NCI-H187 (cell line): ENCODE measurements at places on chromosomes 11 and 22.
A peak's percentile ranks its signal among the peaks of the same experiment; 100 is the strongest.

DNA sequence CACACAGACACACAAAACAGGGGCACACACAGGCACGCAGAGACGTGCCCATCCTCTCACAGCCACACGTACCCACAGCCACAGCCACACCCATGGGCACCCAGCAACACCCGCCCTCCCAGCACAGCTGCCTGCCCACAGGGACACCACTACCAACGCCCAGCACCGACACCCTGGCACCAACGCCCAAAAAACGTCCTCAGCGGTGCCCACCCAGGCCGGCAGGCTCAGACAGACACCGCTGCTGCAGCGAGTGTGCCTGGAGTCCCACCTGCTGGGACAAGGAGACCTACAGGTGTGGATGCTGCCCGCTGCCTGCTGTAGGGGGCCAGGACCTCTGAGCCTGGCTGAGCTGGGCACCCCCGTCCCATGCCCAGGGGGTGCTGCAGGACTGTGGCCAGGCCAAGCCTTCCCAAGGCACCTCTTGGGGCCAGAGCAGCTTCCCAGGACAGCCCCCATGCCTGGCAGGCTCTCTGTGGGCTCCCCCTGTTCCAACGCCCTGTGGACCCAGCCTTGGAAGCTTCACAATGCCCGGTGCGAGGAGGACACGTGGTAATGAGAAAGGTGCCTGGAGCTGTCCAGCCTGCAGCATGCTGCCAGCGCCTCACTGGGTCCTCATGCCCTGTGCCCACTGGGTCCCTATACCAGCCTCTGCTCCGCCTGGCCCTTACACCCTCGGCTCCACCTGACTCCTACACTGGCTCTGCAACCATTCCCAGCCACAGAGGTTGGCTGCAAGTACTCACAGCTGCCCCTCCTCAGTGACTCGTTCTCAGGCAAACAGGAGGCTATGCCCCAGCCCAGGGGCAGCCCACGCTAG, 45.8 kb upstream of the TH start:
- no peak for DNase-seq

DNA sequence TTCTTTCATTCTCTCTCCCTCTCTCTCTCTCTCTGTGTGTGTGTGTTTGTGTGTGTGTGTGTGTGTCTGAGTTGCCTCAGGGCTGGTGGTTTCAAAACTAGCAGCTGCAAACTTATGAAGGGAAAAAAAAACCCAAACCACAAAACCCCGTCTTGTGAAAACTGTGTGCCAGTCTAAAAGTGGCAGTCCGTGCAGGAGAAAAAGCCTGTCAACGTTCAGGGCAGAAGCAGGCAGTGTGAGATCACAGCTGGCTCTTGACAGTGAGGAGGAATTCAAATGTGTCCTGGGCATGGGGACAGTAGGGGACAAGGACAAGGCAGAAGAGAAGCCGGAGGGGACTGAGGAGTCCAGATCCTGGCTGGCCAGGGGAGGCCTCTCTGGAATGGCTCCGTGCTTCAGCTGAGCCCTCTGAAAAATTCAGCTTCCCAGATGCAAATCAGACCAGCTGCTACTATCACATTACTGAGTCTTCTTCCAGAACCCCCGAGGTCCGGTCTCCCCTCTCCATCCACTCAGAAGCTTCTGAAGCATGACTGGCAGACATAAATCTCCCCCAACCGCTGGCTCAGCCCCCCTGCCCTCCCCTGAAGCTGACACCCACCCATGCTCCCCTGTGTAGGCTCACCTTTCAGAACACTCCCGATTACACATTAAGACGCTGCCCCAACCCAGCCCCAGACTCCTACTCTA, 31.9 kb downstream of the FLI1 start:
- no peak for DNase-seq

DNA sequence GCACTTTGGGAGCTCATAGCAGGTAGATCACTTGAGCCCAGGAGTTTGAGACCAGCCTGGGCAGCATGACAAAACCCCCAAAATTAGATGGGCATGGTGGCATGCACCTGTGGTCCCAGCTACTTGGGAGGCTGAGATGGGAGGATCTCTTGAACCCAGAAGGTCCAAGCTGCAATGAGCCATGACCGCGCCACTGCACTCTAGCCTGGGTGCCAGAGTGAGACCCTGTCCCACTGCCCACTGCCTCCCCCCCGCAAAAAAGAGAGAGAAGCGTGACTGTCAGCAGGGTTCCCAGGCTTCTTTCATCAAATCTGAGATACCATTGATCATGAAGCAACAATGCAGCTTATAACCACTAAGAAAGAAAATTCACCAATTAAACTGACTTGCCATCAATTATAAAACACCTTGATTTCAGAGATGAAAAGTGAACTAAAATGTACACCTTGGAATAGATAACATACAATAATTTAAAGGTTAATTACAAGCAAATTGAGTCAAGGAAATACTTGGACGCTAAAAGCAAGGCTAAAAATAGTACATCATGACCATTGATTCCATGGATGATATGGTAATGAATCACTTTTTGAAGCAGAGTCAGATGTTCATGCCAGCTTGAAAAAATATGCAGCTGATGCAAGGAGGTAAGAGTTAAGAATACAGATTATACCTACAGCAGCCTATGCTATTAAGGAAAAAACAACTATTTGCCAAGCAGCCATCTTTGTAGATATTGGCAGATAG, 90.8 kb upstream of the ALKBH3 start:
- no peak for DNase-seq

- DNase-seq = peak; percentile 52
Measured at GRCh38 chr11:17432002-17432401, 43.5 kb upstream of the KCNJ11 start.

- DNase-seq = no peak
Measured at GRCh38 chr22:46794067-46794466, 31.6 kb downstream of the TBC1D22A start.

- DNase-seq = no peak
Measured at GRCh38 chr11:118128310-118128709, 24.3 kb downstream of the SCN4B start.

- DNase-seq = no peak
Measured at GRCh38 chr22:47994601-47995263, 1232.3 kb downstream of the TBC1D22A start.

DNA sequence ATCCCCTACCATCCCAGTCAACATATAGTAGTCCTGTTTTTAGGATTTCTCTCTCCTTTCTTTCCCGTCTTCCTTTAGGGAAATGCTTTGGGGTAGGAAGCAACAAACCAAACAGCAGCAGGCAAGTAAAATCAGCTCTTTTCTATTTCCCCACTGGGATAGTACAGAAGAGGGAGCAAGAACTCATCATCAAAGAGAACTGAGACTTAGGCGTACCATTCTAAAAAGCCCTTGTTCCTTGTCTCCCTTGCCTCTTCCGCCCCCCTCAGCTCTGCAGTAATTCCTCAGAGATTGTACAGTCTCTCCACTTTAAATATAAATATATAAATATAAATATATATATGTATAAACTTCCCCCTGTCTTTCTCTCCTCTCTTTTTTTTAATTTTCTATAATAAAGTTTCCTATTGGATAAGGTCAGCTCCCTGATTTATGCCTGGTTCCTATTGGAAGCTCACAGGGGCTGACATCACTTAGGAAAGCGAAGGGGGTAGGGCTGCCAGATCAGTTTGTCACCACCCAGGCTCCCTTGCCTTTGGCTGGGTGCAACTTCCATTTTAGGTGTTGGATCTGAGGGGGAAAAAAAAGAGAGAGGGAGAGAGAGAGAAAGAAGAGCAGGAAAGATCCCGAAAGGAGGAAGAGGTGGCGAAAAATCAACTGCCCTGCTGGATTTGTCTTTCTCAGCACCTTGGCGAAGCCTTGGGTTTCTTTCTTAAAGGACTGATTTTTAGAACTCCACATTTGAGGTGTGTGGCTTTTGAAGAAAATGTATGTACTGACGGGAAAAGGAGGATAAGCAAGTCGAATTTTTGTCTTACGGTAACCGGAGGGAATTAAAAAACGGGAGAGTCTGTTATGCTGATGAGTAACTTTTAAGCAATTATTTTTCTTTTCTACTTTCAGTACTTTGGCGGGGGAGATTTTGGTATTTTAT, at the start of gene CTNND1:
TSS of gene CTNND1 (plus strand) at position 502 of the 934 bp plus-strand sequence. CDS start 29,677 bp downstream, outside the sequence.
- DNase-seq = no peak

- DNase-seq = no peak
Measured at GRCh38 chr22:17990942-17991341, 33.4 kb downstream of the MICAL3 start.

DNA sequence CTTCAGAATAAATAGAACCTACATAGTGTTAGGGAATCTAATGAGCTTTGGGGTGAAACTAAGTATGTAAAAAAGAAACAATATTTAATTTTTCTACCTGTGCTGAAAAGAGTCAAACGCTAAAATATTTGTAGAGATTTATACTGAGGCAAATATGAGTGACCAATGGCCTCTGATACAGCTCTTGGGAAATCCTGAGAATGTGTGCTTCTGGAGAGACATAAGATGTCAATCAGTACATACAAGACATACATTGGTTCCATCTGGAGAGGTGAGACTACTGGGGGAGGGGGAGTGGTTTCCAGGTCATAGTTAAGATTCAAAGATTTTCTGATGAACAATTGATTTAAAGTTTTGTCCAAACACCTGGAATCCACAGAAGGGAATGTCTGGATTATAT, 970 bp downstream of the ASRGL1 start:
- no peak for DNase-seq

DNA sequence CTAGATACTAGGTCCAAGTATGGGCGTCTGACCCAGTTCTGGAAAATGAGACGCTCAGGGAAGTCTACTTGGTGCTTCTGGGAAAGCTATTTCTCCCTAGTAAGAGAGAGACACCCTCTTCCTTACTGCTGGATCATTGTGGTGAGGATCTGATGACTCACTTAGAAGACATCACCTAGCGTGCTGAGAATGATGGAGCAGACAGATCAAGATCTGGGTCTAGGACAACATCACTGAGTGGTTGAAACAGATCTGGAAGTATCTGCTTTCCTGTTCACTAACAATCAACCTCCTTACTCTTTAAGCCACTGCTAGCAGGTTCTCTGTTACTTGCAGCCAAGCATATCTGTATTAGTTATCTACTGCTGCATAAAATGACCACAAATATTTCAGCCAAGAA, 38.3 kb upstream of the HMGXB4 start:
- no peak for DNase-seq

DNA sequence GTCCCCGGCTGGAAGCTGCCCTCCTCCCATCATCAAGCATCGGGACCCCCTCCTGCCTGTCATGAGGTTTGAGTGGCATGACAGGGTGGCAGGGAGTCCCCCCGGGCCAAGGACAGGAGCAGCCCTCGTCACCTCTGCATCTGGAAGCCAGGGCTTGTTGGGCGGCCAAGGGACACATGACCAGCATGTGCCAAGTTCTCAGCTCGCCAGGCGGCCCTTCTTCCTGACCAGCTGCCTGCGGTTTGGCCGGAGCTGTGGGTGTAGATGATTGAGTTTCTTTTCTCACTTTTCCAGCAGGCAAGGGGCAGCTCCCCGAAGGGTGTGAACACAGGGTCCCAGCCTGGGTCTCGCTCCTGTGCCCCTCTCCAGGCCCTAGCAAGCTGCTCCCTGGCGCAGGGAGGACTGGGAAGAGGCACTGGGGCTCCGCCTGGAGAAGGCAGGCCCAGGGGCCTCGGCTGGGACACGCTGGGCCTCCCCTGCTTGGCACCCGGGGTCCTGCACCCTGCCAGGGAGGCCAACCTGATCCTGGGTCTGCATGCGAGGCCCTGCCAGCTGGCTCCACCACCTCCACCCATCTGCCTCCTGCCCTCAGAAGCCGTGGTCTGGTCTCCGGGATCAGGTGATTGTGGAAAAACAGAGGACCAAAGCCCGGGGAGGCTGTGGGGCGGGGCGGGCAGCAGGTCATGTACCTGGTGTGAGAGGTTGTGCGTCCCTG, 13.4 kb downstream of the ARHGAP8 start:
- DNase-seq = no peak

DNA sequence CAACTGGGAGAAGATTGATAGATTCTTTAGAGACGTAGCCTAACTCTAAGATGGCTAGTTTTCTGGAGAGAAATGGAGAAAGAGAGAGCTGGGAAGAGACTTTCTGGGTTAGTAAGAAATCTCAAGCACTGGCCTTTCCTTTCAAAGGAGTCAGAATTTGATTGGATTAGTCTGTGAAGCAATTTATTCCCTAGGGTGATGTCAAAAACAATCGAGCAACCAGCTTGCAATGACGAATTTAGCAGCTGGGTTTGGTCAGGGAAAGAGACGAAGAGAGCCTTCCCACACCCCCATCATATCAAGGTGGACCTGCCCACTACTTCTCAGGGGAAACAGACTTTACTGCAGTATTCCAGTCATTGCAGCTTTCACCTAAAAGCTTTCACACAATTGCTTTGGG, 10.8 kb downstream of the KRTAP5-6 start:
- DNase-seq = no peak

- no peak for DNase-seq
Measured at GRCh38 chr22:39777716-39778454, 115.7 kb downstream of the ENTHD1 start.

GRCh38 chr11:33685082-33685481, 15.5 kb downstream of the C11orf91 start:
- no peak for DNase-seq

DNA sequence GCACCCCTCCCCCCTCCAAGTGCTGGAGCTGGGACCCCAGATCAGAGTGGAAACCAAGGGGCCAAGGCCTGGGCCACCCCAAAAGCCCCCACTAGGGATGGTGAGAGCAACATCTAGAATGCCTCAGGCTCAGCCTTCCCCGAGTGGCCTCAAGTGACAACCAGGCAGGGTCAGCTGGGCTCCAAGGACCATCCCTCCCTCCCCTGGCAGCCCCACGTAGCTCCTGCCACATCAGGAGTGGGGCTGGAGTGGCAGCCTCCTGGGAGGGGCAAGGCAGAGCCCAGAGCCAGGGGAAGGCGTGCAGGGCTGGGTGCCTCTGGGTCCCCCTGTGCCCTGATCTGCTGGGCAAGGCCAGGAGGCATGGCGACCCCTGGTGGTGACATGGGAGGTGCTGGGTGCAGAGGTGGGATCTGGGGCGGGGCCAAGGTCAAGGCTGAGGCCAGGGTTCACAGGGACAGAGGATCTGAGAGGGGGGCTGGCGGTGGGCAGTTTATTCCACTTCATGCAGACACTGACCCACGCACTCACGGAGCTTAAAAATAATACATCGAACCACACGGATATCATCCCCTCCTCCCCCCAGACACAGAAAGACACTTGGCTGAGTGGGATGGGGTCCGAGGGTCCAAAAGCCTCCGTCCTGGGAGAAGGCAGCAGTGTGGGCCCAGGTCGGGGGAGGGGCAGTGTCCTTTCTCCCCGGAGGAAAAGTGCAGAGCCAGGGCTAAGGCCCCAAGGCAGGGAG, 15.8 kb upstream of the EHD1 start:
- peak; percentile 27 for DNase-seq

GRCh38 chr11:66123902-66124301, 53.8 kb downstream of the PACS1 start:
- no peak for DNase-seq
